ENCODE measurements at places on chromosomes 11 and 22.

DNA sequence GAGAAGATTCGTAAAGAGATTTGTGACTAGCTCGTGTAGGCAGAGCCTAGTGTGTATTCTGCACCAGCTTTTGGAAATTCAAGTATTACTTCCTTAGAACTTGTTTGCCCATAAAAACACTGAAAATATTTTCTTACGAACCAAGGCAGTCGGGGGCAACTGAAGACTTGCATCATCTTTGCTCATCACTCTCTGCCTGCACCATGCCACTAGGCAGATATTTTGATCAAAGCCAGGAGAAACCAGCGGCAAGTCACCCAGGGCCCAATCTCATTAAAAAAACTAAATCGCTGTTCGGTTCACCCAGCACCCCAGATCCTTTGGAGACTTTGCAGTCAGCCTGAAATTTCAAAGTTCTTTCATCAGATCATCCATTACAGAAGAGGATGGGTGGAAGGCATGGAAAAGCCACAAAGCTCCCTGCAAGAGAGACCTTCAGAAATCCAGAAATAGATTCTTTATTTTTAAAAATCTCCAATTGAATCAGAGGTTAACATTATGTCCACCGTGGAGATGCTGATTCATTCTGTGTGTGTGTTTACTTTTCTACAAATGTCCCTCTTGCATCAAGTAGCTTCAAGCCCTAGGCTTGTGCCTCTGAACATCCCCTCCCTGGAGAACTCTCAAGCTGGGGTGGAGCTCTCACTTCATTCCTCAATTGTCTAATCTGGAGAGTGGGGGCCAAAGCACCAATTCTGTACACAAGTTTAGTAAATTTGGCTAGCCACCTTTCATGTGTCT is 78.4 kb downstream of the ETS1 start:
- no peak for DNase-seq

GRCh38 chr11:2741006-2741376 is 41.2 kb upstream of the KCNQ1OT1 start:
- no peak for DNase-seq

DNA sequence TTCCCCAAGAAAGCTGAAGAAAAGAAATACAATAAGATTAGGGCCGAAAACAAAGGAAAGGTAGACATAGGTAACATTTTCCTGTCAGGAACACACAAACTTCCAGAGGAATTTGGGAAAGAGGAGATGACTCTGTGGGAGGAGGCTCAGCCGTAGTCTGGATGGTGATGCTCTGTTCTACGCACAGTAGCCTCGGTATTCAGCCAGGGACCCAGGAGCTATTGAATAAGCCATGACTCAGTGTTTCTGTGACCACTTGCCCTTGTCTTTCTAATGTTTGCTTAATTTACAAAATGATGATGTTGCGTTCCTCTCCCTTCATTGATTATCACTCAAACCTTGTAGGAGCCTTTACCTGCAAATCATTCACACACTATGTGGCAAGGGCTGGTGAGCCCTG is 745.0 kb downstream of the NTM start:
- DNase-seq, result no peak

GRCh38 chr11:44561964-44562734 is 3.3 kb upstream of the CD82 start:
- no peak for DNase-seq

DNA sequence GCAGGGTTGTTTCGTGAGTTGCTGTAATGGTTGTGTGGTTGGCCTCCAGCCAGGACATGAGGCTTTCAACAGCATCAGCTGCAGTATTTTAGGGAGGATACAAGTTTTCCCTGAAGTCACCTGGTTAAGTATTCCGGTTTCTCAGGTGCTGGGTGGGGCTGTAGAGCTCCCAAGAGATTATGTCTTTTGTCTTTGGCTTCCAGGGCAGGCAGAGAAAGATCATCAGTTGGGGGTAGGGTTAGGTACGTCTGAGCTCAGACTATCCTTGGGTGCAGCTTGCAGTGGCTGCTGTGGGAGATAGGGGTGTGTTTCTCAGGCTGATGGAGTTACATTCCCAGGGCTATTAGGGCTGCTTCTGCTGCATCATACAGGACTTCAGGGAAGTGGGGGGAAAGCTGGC is 47.5 kb upstream of the MRGPRX1 start:
- no peak for DNase-seq

GRCh38 chr11:44382656-44383240 is 72.8 kb upstream of the ALX4 start:
- DNase-seq, result no peak

DNA sequence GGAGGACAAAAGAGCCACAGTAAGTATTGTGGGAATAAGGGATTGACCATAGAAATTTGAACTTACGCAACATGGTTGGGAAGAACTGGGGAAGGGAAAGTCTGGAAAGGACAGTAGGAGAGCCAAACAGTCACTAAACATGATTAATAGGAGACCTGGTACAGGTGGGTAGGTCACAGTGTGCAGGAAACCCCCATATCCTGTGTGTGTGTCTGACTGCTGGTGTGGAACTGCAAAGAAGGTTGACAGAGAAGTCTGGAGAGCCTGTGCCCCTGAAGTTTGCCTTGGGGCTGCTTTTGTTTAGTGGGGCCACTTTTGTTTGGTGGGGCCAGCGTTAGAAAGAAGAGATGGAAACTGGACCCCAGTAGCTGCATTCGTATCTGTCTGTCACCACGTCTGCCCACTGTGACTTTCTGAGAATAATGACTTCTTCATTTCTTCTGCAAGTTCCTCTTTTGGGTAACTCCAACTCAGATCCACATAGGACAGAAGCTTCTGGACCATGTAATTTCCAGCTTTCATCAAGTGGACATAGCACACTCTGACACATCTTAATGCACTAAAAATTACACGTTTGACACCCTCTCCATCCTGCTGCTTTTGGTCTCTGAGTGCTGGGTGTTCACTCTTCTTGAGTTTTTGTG is 126.8 kb upstream of the RAG2 start:
- DNase-seq, result no peak

DNA sequence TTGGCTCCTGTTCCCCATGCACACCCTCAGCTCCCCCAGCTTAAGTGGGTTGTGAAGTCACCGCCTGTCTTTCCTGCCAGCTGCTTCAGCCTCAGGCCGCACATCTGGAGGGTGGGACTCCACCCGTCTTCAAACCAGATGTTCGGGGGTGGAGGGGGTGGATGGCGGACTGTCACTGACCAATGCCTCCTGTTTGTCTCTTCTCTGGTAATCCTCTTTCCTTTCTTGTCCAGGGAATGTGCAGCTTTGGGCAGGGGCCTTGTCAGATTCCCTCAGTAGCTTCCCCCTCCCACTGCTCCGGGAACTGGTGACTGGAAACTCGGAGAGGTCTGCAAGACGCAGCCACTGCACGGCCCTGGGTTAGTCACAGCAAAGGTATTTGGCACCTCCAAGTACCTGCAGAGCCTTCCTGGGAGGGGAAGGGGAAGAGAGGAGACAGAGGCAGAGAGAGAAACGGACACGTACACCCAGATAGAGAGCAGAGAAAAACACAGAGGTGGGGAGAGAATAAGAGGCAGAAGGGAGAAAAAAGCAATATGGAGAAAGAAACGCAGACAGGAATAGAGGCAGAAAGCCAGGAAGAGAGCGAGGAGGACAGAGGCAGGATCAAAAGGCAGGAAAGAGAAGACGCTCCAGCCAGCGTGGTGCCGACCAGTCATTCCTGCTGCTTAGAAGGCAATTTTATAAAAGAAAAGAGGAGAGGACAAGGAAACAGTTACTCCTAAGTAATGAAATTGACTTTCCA is 56.1 kb upstream of the TIMP3 start:
- no peak for DNase-seq

DNA sequence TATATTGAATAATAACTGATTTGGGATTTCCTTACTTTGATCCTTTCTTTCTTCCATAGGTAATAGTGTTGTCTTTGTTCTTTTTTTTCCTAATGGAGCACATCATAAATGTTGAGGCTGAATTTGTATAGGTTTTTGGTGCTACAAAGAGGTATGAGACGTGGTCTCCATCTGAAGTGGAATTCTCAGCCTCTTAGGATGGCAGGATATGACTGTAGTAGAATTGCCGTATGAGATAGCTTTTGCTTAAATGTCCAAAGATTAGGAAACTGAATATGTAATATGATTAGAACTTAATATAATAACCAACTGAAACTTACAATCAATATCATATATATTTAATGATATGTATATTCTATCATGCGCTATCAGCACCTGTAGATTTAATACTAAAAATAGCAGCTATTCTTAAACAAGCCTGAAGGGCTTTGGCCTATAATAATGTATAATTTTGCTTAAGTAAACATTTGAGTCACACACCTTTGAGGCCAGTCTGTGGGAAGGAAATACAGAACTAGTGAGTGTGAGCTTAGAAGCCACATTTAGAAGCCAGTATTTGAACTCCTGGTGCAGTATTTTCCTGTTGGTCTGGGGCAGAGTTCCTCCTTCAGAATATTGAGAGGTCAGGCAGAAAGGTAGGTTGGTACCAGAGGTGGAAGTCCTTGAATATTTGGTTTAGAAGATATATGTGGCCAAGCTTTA is 62.6 kb downstream of the SWAP70 start:
- no peak for DNase-seq
